Right atrium auricular region (tissue), 2 donors: ENCODE measurements at places on chromosomes 2 and 18. TPM values are rescaled to one million over a fixed set of nuclear protein-coding genes. Genes with fewer than 3 reads are reported as not detected.

- no peaks in the 10 kb centered on the region for H3K36me3 ChIP-seq
- no peak overlapping the region for H3K4me3 ChIP-seq
- no peak overlapping the region for H3K27ac ChIP-seq
- no peaks in the 10 kb centered on the region for H3K4me1 ChIP-seq
Observed at GRCh38 chr2:100427627-100428258, 10.3 kb upstream of the CHST10 start.

GRCh38 chr2:120763508-120763907 lies 27.8 kb downstream of the GLI2 start:
- H3K4me1 ChIP-seq = no peaks in the 10 kb centered on the region
- H3K27ac ChIP-seq = no peak overlapping the region
- H3K27me3 ChIP-seq = no peaks in the 10 kb centered on the region
- H3K36me3 ChIP-seq = no peaks in the 10 kb centered on the region

The SIX2 gene
- 2.3 TPM for total RNA-seq

The LONRF2 gene
- 11.3 TPM for total RNA-seq

The EVX2 gene
- not detected for total RNA-seq
